ENCODE measurements at places on chromosomes 12 and 14.

GRCh38 chr12:3594966-3595365 lies 104.0 kb downstream of the PRMT8 start:
- DNase-seq: no peak

DNA sequence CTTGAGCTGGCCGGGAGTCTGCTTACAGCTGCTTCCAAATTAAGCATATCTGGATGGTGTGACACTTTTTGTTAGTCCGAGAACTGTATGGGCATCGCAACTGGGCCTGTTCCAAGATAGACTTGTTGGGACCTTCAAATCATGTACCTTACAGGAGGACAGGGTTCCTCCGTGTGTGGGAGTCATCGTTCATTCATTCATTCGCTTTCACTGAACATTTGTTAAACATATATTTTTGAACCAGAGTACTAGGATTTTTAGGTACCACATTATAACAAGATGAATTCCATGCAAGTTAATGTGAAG lies 387 bp upstream of the IPO8 start:
- DNase-seq: no peak

DNA sequence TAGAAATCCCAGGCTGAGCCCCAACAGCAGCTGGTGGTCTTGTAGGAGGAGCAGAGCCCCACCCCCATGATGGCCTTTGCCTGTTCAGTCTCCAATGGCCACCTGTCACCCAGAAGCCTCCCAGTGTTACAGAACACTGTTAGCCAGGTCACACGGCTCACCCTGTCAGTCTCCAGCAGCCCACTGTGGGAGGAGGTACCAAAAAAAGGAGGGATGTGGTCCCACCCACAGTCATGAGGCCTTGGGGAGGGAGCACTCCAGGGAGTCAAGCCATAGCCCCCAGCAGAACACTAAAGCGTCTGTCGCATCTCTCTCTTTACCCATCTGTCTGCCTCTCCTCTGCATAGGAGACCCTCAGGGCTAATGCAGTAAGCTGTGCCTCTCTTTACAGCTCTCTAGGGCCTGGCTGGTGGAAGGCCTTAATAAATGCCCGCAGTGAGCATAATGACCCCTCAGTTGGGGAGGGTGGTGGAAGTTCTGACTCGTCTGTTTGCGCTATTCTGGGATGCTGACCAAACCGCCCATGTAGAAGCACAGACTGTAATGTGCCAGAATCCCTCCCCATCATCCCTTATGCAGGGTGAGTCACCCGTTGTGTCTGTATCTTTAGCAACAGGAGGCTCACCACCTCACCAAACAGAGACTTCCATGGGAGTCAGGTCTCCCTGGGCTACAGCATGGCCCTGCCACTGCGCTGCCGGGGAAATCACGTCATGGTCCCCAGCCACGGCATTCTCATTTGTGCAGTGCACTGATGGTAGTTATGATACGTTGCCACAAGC lies 14.6 kb downstream of the C14orf132 start:
- no peak for DNase-seq

GRCh38 chr12:116092776-116093175 lies 184.7 kb downstream of the MED13L start:
- DNase-seq: no peak

GRCh38 chr12:90659060-90659459 lies 295.9 kb downstream of the CCER1 start:
- DNase-seq: no peak

DNA sequence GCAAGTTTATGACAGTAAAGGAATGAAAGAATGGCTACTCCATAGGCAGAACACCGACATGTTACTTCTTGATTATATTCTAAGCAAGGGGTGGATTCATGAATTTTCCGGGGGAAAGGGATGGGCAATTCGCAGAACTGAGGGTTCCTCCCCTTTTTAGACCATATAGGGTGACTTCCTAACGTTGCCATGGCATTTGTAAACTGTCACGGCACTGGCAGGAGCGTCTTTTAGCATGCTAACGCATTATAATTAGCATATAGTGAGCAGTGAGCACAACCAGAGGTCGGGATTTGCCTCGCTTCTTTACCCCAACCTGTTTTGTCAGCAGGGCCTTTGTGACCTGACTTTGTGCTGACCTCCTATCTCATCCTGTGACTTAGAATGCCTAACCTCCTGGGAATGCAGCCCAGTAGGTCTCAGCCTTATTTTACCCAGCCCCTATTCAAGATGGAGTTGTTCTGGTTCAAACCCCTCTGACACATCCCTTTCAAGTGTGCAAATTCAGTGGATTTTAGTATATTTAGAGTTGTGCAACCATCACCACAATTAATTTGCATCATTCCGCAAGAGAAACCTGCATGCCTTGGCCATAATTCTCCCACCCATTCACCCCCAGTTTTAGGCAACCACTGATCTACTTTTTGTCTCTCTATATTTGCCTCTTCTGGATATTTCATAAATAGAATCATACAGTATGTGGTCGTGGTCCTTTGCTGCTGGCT lies 27.4 kb downstream of the PALS1 start:
- DNase-seq: peak; percentile 6

- no peak for DNase-seq
Measured at GRCh38 chr14:78090864-78091263, 79.3 kb upstream of the NRXN3 start.

GRCh38 chr12:42684802-42685071 lies 95.2 kb upstream of the PRICKLE1 start:
- DNase-seq: no peak

DNA sequence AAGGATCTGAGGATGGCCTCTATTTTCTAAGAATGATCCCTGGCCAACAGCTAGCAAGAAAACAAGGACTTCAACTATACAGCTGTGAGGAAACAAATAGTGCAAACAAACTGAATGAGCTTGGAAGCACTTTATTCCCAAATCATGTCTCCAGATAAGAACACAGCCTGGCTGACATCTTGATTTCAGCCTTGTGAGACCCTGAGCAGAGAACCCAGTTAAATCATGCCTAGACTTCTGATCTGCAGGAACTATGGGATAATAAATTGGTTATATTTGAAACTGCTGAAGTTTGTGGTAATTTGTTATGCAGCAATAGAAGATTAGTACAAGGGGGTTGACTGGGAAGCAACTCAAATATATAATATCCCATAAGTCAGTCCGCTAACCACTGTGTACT lies 183.9 kb upstream of the BMP4 start:
- no peak for DNase-seq

Data from NCI-H2227 treated with DMSO at 0.1 percent for 48 hours (cell line).